ENCODE measurements at places on chromosomes 16 and 17.

DNA sequence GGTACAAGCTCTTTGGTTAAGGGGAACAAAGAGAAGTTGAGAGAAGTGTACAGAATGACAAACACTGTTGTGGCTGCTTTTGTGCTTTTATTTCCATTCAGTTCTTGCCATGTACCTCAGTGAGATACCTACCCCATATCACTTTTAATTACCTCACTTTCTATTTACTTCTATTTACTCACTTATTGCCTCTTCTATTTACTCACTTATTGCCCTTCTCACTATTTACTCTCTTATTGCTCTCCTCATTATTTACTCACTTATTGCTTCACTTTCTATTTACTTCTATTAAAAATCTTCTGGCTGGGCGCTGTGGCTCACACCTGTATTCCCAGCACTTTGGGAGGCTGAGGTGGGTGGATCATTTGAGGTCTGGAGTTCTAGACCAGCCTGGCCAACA, 41.9 kb downstream of the MBTD1 start:
- DNase-seq = no peak

DNA sequence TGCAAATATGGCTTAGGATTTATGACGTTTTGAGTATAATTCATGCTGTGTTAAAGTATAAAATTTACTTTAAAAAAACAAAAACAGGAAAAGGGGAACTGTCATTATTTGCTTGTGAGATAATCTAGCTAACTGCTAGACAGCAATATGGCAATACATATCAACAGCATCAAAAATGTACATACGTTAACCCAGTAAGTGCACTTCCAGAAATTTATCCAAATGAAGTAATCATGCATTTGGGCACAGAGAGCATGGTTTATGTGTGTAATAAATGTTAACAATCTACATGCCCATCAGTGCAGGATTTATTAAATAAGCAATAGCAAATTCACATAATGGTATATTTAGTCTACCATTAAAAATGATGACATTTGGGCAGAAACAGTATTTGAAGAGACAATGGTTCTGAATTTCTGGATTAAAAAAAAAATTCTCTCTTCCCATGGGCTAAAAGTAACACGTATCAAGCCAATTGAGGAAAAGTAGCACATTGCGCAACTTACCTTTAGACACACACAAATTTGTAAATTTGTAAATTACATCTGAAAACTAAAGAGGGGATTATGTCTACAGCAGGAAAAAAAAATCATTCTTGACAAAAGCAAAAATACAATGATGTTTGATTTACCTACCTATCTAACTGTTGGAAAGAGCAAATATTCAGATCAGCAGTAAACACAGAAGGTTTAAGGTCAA, 80.2 kb downstream of the CACNG1 start:
- DNase-seq = no peak

GRCh38 chr17:55661963-55662834, 60.5 kb downstream of the TMEM100 start:
- no peak for DNase-seq

DNA sequence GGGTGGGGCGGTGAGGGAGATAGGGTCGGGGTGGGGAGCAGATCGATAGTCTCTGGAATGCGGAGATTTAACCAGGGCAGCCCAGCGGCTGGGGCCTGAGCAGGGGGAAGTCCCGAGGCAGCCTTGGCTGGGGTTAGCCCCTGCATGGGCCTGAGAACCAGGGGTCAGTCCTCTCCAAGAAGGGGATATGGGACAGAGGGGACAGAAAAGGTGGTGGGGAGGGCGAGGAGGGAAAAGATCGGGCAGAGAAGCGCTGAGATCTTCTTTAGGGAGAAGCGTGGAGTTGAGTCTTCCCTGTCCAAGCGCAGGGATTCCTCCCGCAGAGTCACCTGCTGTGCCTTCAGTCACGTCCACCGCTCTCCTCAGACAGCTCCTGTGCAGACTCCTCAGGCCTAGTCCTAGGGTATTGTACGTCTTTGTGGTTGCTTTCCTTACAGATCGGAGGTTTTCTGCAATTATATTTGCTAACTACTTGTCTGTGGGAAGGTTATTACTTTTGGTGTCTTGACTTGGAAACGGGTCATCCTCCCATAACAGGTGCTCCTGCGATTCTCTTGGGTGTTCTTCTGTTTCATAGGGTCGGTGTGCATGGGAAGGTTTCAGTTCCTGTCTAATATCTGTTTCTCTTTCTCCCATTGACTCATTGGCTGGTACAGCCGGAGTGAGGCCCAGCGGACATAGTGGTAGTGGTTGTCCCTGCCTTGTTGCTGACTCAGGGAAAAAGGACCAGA, 952 bp downstream of the CD300A start:
- peak; percentile 47 for DNase-seq

DNA sequence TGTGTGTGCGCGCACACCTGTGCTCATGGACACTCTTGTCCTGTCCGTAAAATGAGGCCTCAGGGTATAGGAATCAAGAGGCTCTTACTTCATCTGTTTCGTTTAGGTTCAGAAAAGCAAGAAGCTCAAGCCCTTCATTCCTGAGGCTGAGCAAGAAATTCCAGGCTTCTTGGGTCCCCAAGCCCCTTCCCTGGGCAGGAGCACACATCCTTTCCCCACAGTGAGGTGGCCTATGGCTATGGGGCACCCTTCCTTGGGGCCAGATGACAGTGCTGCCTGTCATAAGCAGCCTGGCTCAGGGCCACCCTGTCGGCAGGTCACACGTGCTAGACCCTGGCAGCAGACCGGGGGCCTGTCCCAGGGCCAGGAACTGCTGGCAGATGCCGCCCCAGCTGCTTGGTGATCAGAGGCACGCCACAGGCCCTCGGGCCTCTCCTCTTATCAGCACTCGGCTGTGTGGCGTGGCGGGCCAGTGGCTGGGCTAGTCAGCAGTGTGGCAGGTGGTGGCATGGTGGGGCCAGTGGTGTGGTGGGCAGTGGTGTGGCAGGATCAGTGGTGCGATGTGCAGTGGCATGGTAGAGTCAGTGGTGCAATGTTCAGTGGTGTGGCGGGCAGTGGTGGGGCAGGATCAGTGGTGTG, 50.2 kb downstream of the NKD1 start:
- DNase-seq = no peak

DNA sequence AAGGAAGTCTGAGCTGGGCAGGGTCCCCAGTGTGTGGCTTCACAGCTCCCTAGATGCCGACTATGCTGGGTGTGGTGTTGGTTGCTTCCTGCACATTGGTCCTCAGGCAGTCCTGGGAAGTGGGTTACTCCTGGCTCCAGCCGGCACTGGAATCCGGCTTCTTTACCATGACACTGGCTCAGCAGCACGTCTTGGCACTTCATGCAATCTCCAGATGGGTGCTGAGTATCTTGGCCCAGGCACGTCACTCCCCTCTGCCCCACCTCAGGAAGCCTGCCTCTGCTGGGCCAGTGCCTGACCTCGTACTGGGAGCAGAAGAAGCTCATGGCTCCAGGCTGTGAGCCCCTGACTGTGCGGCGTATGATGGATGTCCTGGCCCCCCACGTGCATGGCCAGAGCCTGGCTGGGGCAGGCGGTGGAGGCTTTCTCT, 24.5 kb downstream of the FCSK start:
- no peak for DNase-seq

GRCh38 chr16:86214326-86215232, 295.7 kb upstream of the FOXF1 start:
- no peak for DNase-seq

- DNase-seq = no peak
Observed at GRCh38 chr16:46884513-46885293, 541 bp downstream of the GPT2 start.

GRCh38 chr16:12474806-12475410, 328.8 kb downstream of the CPPED1 start:
- no peak for DNase-seq

GRCh38 chr16:65289022-65289421, 167.2 kb upstream of the CDH11 start:
- no peak for DNase-seq

- DNase-seq = no peak
Observed at GRCh38 chr17:1315891-1316403, 36.5 kb downstream of the TRARG1 start.

GRCh38 chr17:77881545-77881944, 77.0 kb upstream of the TNRC6C start:
- peak; percentile 85 for DNase-seq

DNA sequence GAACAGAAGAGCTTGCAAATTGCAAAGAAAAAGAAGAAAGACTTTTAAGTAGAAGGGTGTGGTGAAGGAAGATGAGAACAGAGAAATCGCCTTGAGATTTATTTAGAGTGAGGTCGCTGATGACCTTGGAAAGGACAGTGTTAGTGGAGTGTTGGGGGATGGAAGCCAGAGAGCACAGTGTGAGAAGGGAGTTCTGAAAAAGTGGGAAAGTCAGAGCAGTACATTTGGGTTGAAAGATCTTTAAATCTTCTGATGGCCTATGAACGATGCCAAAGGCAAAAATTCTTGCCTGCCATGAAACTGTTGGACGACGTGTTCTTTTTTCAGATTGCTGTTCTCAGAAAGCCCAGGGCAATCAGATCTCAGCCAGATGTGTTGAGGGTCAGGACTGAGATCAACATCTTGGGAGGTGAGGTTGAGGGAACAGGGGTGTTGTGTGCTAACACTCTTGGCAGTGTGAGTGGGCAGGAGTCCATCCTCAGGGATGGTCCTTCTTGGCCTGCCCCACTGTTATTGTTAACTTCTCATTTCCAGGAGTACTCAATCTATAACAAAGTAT, 330.1 kb downstream of the MAP2K6 start:
- DNase-seq = no peak

GRCh38 chr17:79667746-79668145, 56.9 kb upstream of the RBFOX3 start:
- DNase-seq = no peak

DNA sequence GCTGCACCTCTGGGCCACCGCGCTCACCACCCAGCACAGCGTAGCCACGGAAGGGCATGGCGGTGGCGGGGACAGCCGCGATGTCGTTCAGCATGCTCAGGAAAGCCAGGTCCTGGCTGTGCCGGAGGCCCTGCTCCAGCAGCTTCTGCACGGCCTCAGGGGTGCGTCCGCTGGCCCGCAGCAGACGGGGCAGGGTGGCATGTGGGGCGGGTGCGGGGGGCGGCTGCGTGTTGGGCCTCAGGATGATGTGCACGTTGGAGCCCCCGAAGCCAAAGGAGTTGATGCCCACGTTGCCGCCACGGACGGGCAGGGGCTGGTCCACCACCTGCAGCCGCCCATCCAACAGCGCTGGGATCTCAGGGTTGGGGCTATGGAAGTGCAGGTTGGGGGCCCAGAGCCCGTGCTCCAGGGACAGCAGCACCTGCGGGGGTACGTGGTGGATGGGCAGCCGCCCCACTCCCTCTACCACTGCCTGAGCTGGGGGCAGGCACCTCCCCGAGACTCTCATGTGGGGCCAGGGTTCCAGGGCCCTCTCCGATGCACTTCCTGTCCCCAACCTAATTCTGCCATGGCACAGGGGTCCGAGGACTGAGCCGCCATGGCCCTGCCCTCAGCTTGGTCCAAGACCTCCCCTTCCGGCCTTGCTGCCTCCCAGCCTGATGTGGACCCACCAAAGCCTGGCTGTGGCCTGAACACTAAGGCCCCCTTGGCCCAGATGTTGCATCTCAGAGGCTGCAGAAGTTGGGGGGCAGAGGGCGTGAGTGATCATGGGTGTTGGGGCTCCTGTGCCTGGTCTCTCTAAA, 6.6 kb downstream of the FASN start:
- DNase-seq = no peak

DNA sequence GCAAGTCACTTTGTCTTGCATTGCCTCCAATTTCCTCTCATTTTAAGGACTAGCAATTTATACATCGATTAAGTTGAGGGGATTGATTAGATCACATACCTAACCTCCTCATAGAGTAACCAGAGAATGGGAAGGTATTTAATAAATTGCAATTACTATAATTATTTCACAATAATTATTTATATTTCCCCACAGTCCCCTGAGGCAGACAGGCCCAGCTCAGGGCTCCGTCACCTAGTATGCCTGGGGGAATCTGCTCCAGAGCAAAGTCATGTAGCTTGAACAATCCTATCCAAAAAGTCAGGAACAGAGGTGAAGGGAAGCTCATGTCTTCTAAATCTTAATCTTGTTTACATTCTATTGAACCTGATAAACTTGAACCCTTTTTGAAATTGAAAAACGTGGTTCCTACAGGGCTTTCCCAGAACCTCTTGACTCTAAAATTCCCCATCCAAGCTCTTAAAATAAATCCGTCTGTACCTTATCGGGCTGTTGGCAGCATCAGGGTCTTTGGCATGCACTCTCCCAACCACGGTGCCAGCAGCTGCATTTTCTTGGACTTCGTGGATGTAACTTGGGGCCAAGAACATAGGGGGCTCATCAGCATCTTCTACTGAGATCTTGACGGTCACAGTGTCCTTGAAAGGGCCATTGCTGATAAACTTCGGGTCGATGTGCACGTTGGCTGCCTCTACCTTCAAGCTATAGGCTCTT, 140.1 kb downstream of the CDH11 start:
- no peak for DNase-seq

GRCh38 chr17:71180801-71181385, 939.9 kb upstream of the SOX9 start:
- DNase-seq = no peak

GRCh38 chr16:24984101-24984500, 31.1 kb downstream of the ARHGAP17 start:
- no peak for DNase-seq

- no peak for DNase-seq
Observed at GRCh38 chr16:53809088-53809932, 105.4 kb downstream of the FTO start.

GRCh38 chr17:52892334-52892733, 733.8 kb upstream of the CA10 start:
- DNase-seq = no peak

GRCh38 chr16:17386229-17386628, 84.5 kb downstream of the XYLT1 start:
- DNase-seq = no peak

- no peak for DNase-seq
Observed at GRCh38 chr17:2346475-2346874, 9.2 kb downstream of the SGSM2 start.

- DNase-seq = peak; percentile 73
Observed at GRCh38 chr16:84952335-84953189, 58.8 kb downstream of the ZDHHC7 start.

DNA sequence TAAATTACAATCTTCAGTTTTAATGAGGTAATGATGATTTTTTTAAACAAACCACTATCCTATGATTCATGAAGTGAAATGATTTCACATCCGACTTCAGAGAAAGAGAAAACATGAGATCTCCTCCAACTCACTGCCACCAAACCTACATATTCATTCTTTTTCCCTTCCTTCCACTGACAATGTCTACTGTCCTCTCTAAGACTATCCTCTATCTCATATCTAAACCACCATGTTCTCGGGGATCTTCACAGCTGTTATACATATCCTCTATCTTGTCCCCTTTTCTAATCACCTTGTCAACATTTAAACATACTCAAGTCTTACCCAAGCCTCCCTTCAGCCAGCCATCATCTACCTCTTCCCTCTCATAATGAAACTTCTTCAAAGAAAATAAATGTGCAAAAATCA, 53.5 kb downstream of the SMURF2 start:
- DNase-seq = no peak

All from CD4-positive, alpha-beta T cell treated with Interleukin-4 for 1 hour (primary cell).